ENCODE measurements at places on chromosomes 12 and 14.
A peak's percentile ranks its signal among the peaks of the same experiment; 100 is the strongest.

DNA sequence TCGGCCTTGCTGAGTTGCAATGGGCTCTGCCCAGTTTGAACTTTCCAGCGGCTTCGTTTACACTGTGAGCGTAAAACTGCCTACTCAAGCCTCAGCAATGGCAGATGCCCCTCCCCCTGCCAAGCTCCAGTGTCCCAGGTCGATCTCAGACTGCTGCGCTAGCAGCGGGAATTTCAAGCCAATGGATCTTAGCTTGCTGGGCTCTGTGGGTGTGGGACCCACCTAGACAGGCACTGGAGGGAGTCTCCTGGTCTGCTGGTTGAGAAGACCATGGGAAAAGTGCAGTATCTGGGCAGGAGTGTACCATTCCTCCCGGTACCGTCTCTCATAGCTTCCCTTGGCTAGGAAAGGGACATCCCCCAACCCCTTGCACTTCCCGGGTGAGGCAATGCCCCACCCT lies 88.2 kb downstream of the KLHL28 start:
- DNase-seq, result no peak

DNA sequence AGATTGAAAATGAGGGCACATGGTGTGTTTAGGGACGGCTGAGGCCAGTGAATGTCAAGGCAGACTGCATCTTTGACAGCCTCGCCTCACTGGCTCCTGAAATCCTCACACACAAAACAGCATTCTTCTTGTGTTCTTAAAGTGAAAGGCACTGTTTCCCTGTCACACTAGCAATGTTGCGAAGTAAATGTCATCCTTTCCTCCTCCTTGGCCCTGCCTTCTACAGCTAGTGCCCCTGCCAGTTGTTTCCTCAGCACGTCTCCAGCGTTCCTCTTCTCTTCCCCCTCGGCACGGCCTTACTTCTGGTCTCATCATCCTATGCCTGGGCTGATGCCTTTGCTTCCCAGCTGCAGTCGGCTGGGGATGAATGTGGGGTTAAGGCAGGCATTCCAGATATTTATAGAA lies 129.4 kb upstream of the DNM1L start:
- no peak for DNase-seq

- DNase-seq, result no peak
Observed at GRCh38 chr12:107891967-107892366, 117.5 kb downstream of the ASCL4 start.

GRCh38 chr12:50397117-50397650 lies 775 bp upstream of the FAM186A start:
- DNase-seq, result no peak

GRCh38 chr12:93877446-93877845 lies 200.3 kb downstream of the CRADD start:
- no peak for DNase-seq

DNA sequence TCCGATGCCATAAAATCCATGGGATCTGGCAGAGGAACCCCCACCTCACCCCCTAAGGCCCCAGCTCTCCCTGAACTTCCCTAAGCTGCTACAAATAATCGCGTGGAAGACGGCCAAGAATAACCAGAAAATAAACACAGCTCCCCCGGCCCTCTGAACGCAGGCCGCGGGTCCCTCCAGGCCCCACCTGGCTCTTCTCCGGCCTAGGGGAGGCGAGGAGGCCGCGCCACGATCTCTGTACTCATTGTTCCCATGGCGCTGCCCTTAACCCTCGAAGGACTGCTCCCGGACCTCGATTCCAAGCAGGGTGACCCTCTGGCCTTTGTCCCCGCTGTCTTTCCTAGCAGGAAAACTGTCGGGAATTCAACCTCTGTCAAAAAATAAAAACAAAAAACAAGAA lies 33.9 kb upstream of the TBX5 start:
- DNase-seq, result no peak

DNA sequence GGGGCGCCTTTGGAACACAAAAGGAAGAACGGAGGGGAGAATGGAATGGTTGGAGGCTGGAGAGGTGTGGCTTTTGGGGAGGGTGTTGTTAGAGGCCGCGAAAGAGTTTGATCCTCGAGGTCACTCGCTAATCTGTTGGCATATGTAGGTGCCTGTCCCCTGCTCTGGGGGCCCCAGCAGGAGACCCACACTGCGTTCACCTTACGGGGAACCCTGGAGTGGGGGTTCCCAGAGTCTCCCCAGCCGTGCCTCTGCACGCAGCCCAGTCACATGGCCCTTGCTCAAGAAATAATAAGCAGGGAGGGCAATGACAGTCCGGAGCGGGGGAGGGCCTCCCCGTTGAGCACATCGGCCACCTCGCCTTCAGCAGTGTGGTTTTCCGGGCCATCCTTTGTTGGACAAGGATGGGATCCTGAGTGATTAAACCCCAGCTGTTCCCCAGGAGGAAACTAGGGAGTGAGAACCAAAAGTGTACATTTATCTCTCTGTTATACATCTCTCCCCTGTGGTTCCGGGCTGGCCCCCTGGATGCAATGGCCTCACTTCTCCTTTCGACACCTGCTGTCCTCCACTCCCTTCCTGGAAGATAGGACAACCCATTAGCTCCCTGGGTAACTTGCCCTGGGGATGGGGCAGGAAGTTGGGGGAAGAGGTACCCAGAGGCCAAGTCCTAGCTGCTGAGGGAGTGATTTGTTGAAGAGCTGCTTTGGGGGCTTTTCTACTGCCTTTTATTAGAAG lies 1.3 kb downstream of the PLEKHG3 start:
- peak; percentile 43 for DNase-seq

DNA sequence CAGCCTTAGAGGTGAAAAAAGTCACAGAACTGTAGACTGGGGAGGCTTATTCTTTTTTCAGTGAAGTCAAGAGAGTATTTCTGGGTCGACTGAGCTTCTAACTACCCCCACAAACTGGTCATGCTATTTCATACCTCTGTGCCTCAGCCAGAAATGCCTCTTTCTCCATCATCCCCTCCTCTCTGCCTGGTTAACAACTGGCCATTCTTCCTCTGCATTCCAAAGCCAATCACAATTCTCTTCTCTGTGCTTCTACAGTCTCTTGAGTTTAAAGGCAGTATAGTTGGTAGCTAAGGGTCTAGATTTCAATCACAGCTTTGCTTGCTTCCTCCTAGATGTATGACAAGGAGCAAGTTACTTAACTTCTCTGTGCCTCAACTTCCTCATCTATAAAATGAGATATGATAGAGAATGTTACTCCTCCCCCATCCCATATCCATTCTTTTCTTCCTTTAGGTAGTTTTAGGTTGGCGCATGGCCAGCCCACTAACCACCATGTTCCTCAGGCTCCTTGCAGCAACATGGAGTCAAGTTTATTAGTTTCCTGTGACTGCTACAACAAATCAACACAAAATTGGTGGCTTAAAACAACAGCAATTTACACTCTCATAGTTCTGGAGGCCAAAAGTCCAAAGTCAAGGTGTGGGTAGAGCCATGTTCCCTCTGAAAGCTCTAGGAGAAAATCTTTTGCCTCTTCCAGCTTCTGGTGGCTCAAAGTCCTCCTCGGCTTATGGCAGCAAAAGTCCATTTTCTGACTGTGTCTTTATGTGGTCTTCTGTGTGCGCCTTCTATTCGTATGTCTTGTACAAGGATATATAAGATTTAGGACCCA lies 62.5 kb downstream of the ITPR2 start:
- DNase-seq, result no peak

DNA sequence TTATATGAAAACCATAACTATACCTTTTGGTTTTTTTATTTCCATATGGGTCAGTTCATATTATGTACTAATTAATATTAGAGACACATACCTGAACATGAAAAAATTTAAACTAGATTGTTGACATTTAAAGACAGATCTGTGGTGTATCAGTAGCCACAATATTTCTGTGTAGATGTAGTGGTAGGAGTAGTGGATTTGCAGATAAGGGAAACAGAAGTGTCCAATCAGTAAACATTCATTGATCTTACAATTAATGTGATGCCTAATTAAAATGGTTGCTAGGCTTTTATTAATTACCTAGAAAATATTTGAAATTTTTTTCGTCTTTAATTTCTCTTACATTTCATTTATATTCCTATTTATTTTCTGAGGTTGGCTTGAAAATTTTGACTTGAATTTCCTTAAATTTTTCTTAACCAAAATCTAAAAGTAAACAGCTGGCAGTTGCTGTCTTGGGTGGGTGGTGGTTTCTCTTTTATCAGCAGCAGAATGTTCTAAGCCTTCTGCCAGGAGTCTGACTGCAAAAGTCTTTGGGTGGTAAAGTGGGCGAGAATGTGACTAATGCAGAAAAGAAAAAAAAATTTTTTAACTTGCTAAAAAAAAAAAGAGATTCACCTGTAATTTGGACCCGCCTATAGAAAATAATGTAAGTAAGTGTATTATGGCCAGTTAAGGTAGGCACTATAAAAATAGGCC lies 2.4 kb downstream of the FGFR1OP2 start:
- DNase-seq, result no peak

GRCh38 chr12:112350593-112351592 lies 31.3 kb downstream of the HECTD4 start:
- DNase-seq, result no peak

- peak; percentile 69 for DNase-seq
Observed at GRCh38 chr12:132506328-132507160, 16.6 kb downstream of the FBRSL1 start.

GRCh38 chr12:91630083-91630482 lies 447.5 kb upstream of the DCN start:
- no peak for DNase-seq

- no peak for DNase-seq
Observed at GRCh38 chr14:62616668-62617067, 428.6 kb downstream of the KCNH5 start.

GRCh38 chr12:116202433-116202832 lies 75.1 kb downstream of the MED13L start:
- no peak for DNase-seq

GRCh38 chr14:21256539-21257393 lies 12.5 kb downstream of the HNRNPC start:
- DNase-seq, result no peak

DNA sequence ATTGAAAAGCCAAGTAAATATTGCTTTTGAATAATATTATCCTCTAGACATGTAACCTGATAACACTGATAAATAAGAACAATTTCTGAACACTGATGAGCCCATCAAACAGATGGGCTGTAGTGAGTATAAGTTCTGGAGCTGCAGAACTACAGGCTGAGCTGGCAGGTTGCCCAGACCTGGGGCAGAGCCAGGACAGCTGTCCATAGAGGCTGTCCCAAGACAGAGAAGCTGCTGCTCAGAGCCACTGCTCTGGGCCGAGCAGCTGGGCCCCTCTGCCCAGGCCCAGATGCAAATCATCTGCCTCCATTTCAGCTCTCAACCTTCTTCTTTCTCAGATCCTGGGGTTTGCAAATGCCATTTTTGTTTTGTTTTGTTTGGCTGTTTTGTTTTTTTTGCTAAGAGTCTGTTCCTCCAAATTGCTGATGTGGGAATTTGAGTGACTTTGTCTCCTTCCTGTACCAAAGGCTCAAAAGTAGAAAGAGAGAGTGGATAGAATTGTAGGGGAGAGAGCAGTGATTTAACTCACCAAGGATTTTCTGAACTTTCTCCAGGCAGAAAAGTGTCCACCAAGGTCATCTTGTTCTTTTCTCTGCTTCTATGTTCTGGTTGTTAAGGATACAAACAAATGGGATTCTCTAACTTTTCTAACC lies 4.0 kb upstream of the TESPA1 start:
- DNase-seq, result no peak

DNA sequence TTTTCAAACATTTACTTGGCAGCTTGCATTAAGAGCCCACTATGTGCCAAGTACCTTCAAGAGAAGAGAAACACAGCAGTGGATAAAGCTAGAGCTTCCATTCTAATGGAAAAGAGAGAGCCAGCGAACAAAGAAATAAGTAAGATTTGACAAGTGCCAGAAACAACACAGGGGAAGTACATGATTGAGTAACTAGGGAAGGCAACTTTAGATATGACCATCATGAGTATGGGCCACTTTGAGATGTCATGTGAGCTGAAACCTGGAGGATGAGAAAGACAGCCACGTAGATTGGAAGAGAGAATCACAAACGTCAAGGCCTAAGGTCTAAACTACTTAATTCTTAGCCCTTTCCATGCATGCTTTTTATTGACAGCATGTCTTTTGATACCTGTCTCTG lies 121.4 kb downstream of the ITPR2 start:
- DNase-seq, result no peak

GRCh38 chr12:111453071-111453989 lies 47.6 kb downstream of the SH2B3 start:
- no peak for DNase-seq

- DNase-seq, result no peak
Observed at GRCh38 chr12:112985642-112986290, 7.4 kb downstream of the OAS2 start.

GRCh38 chr12:56338308-56339157 lies at the start of gene IL23A:
TSS of gene IL23A (plus strand) at chr12:56338884. CDS start at chr12:56339045, 161 bp downstream.
- no peak for DNase-seq

- no peak for DNase-seq
Observed at GRCh38 chr12:50042693-50043092, 14.7 kb upstream of the ASIC1 start.

DNA sequence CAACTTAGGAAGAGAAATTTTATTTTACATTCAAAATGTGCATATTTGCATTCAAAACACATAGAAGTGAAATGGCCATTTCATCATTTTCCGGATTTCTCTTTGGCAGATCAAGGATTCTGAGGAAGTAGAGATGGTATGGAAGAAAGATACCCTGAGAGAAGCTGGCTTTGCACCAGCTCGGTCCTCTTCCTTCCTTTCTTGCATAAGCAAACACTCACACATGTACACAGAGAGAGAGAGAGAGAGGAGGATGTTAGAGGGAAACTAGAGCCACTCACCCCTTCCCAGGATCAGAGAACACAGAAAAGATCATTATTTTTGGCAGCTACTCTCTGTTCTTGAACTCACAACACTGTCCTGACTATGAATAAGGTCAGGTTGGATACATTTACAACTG lies 15.6 kb upstream of the PLEKHD1 start:
- no peak for DNase-seq
